ENCODE measurements at places on chromosomes 16 and 17.

DNA sequence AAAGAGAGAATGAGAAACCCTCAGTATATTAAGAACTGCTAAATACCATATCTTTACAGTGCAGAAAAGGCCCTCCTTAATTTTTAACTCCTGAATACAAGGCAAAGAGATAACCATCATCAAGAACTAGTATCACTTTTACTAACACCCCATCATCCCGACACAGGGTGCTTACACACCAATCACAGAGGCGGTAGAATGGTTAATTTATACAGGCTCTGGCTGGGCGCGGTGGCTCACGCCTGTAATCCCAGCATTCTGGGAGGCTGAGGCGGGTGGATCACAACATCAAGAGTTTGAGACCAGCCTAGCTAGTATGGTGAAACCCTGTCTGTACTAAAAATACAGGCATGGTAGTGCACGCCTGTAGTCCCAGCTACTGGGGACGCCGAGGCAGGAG is 4.2 kb downstream of the PSMD12 start:
- no peak for DNase-seq

GRCh38 chr17:78957128-78957527 is 22.6 kb downstream of the LGALS3BP start:
- DNase-seq, result no peak

DNA sequence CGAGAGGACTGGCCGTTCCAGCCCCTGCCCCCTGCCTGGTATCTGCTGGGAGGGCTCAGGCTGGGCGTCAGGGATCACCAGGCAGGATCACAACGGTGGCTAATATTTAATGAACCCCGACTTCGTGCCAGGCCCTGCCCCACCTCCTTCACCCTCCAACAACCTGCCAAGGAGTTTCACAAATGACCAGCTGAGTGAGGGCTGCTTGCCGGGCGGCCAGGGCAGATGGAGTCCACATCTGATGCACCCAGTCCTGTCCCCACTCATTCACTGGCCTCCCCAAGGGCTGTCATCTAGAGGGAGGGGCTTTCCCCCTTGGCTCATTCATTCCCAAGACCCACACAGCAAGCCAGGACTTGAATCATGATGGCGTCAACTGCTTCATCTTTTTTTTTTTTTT is 17.5 kb downstream of the UBALD1 start:
- no peak for DNase-seq

DNA sequence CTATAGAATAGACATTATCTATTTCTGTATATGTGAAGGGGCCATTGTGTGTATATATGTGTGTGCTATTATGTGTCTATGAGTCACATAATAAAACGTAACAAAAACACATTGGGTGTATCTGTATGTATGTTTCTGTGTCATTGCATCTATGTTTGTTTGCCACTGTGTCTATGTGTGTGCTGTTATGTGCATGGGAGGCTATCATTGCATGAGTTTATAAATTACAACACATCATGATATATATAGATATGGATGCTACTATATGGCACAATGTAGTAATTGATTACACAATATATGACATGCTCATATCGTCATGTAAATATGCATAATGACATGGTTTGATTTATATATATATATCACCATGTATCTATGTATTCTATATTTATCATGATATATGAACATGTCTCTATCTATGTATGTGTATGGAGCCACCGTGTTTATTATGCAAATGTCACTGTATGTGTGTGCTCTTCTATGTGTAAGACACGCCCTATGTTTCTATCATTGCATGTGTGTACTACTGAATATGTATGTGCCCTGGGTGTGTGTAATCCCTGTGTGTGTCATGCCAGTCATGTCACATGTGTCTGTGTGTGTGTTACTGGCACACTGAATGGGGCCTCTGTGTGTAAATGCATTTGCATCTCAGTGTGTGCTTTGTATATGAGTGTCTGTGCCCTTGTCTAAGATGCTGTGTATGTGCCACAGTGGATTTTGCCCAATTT is 1.4 kb upstream of the TSPOAP1 start:
- no peak for DNase-seq

DNA sequence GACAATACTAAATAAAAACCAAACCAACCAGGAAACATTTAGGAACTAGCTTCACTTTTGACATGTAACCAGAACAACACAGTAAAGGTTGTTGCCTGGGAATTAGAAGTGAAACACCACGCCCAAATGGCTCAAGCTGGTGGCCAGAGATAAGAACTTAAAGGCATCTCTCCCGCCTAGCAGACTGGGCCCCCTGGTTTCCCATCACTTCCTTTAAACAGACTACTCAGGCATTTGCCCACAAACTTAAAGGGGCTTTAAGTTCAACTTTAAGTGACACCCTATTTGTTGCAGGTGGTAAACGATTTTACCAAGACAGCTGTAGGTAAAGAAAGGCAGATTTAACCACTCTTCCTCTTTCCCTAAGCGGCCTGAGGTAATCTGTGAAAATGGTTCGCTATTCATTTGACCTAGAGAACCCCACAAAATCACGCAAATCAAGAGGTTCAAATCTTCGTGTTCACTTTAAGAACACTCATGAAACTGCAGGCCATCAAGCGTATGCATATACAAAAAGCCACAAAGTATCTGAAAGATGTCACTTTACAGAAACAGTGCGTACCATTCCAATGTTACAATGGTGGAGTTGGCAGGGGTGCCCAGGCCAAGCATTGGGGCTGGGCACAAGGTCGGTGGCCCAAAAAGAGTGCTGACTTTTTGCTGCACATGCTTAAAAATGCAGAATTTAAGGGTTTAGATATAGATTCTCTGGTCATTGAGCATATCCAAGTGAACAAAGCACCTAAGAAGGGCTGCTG is 40.8 kb upstream of the BPTF start:
- no peak for DNase-seq

- DNase-seq, result no peak
Measured at GRCh38 chr17:33725675-33726271, 432.7 kb upstream of the ASIC2 start.

DNA sequence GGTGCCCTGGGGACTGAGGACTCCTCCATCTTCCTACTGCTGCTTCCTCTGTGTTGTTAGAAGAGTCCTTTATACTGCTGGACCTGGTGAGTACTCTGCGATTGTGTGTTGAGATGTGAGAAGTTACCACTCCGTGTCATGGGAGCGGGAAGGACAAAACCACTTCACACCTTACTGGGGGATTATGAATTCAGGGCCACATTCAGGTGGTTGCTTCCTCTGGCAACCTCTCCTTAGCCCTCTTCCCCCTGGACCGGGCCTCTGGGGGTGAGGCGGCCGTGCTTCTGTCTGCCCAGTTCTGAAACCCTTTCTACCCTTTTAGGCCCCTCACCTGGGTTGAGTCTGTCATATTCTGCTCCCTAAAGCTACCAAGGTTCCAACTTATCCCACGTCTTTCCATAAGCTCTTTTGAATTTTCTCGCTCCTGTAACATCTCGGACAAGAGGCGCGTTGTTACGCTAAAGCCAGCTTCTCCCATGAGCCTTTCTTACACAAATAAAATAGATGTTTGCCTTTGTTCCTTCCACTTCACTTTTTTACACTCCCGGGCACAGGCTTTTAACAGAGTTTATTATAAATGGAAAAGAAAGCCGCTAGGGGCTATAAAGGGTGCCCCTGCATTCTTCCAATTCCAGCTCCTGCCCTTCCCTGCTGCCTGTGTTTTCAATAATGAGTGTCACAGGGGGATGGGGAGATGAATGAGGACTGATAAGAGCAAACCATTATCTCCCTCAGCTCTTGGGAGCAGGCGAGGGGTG is 20.7 kb upstream of the CDH13 start:
- DNase-seq, result no peak

- DNase-seq, result no peak
Measured at GRCh38 chr17:81238490-81238814, 403 bp downstream of the TEPSIN start.

- no peak for DNase-seq
Measured at GRCh38 chr16:2147378-2147777, 1.0 kb upstream of the RAB26 start.

- DNase-seq, result no peak
Measured at GRCh38 chr16:12600536-12601256, 203.0 kb downstream of the CPPED1 start.

DNA sequence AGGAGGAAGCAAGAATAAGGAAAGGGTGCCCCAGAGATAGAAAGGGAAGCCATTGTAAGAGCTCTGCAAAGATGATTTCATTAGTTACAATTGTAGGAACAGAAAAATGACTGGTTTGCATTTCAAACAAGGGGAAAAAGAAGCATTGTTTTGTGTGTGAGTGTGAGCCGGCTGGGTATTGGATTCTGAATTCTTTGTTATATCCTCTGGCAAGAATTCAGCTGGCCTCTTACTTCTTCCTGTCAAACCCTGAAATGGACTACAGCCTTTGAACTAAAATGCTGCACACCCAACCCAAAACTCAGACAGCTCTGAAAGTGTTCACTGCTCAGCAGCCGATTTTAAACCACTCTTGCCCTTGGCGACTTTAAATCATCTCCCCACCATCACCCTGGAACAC is 461.3 kb downstream of the PMP22 start:
- DNase-seq, result peak; percentile 21

DNA sequence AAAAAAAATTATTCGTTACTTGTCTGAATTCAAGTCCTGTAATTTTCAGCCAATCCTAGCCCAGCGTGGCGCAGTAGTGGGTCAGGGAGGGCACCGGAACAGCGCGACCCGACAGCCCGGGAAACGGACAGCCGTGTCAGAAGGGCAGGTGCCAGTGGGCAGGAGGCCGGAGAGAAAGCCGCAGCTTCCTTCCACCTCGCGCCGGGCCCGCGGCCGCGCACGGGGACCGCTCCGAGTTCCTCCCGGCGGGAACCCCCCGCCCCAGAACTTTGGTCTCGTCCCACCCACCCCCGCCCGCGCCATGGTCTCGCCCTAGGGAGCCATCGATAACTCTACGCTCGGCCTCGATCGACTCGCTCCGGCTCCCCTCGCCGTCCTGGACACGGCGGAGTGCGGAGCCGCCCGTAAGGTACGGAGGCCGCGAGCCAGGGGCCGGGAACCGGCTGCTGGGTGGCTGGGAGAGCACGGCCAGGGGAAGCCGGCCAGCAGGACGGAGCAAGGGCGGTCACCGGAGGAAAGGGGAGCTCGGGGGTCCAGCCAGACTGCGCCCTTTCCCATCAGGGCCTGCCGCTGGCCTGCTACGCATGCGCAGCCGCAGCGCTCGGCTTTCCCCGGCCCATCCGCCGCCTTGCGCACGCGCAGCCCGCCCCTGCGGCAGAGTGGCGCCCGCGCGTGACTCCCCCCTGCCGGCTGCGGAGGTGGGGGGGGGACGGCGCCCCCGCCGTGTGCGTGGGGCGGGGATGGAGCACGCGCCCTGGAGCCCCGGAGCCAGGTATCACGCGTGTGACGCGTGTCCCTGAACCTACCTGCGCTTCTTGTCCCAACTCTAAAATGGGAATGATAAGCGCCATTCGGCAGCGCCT is at the start of gene MLST8:
MLST8 (plus strand) TSS at position 351 of the 863 bp plus-strand sequence. CDS start 632 bp downstream, outside the sequence.
- peak; percentile 26 for DNase-seq

DNA sequence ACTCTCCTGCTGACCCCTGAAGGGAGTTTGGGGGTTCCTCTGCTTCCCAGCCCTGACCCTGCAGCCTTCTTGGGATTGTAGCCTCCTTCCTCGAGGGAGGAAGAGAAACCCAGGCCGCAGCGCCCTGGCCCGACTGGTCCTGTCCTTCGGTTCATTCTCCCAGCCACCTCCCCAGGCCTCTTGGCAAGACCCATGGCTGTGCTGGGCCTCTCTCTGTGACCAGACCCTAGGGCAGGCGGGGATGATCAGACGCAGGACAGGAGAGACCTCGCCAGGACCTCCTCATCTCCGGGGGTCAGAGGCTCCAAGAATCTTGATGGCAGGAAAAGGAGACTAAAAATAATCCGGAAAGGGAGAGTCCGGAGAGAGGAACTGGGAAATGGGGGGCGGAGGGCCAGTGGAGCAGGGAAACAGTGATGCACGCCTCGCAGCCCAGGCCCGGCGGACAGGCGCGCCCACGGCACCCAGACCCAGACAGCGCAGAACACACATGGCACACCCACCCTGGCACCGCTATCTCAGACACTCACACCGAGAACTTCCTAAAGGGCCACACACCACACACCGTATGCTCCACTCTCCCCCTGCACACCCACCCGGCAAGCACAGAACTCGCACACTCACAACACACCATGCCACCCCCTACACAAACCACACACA is 1.2 kb downstream of the ARHGEF15 start:
- no peak for DNase-seq

DNA sequence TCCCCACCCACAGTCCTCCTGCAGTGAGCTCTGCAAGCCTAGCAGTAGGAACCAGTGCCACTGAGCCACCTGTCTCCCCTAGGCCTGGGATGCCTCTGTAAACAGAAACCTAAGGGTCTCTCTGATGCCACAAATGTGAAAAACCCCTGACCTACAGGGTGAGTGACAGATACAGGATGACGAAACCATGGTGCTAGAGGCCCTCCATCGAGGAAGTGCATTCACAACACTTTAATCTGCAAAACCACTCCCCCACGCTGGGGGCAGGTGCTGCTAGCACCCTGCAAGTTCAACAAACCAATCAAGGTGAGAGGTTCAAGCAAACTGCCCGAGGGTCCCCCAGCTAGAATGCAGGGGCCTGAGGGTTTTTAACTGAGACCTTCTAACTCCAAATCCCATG is 59.5 kb downstream of the CDYL2 start:
- DNase-seq, result no peak

GRCh38 chr17:66397486-66397885 is 95.1 kb downstream of the PRKCA start:
- no peak for DNase-seq

DNA sequence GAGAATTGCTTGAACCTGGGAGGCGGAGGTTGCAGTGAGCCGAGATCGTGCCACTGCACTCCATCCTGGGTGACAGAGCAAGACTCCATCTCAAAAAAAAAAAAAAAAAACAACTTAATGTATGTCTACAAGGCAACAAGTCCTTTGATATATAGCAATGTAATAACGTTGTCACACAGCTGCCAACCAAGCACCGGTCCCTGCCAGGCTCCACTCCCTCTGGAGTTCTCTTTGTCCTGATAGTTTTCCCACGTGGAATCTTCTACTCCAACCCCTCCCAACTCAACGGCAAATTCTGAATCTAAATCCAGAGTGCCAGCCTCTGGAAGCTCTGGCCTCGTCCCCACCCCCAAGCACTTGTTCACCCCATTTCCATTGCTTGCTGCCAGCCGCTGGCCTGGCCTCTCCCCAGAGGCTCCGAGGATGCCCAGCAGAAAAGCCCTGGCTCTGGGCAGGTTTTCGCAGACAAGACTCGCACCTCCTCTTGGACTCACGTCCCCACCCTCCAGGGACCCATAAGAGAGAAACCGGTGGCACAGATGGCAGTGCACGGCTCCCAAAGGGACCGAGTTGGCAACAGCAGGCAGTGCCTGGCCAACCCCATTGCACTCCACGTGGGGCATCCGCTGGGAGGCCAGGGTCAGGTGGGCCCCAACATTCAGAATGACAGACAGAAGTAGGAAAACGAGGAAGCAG is 15.9 kb upstream of the CBX2 start:
- DNase-seq, result no peak

- DNase-seq, result no peak
Measured at GRCh38 chr16:82146957-82147356, 23.1 kb downstream of the MPHOSPH6 start.

All from GM04503 (cell line).